ENCODE measurements at places on chromosomes 7 and 10.

GRCh38 chr7:2530071-2530987 is 10.8 kb downstream of the LFNG start:
- DNase-seq, result peak; percentile 66

GRCh38 chr7:114083166-114084001 is 164.6 kb upstream of the PPP1R3A start:
- DNase-seq, result no peak

DNA sequence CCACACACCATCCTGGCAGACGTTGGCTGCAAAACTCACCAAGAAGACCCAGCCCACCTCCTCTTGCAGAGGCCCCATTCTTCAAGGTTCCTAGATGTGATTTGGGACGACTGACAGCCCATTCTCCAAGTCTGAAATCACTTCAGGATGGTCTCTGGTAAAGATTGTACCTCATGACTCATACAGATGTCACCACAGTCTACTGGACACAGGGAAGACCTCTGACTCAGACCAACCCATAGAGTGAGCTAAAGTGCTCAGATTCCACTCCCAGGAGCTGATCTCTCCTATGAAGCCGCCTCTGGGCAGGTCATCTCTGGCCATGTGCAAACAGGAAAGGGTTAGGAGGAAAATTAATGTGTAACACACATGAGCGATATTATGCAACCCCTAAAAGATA is 102.4 kb upstream of the VWC2 start:
- no peak for DNase-seq

- DNase-seq, result no peak
These were observed 23.5 kb upstream of the VCL start for GRCh38 chr10:73974309-73974946.

DNA sequence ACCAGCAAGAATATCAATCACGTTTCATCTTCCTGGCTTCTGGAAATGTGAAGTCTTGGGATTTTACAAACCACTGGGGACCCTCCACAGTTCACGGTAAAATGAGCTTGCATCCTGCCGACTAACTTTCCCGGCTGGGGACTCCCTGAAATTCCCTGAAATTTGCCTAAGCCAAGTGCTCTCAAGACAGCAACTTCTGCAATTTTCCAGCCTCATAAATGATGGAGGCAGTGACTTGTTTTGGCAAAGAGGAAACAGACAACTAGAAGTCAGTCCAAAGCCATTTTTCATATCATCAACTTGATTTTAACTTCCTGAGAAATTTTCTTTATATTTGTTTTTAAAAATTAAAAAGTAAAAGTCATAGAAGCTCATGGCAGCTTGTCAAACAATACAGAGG is 212.3 kb downstream of the FANK1 start:
- DNase-seq, result no peak

- DNase-seq, result no peak
These were observed 43.9 kb upstream of the STRIP2 start for GRCh38 chr7:129390314-129390713.

- DNase-seq, result no peak
These were observed 149.1 kb downstream of the HERPUD2 start for GRCh38 chr7:35545831-35546230.

DNA sequence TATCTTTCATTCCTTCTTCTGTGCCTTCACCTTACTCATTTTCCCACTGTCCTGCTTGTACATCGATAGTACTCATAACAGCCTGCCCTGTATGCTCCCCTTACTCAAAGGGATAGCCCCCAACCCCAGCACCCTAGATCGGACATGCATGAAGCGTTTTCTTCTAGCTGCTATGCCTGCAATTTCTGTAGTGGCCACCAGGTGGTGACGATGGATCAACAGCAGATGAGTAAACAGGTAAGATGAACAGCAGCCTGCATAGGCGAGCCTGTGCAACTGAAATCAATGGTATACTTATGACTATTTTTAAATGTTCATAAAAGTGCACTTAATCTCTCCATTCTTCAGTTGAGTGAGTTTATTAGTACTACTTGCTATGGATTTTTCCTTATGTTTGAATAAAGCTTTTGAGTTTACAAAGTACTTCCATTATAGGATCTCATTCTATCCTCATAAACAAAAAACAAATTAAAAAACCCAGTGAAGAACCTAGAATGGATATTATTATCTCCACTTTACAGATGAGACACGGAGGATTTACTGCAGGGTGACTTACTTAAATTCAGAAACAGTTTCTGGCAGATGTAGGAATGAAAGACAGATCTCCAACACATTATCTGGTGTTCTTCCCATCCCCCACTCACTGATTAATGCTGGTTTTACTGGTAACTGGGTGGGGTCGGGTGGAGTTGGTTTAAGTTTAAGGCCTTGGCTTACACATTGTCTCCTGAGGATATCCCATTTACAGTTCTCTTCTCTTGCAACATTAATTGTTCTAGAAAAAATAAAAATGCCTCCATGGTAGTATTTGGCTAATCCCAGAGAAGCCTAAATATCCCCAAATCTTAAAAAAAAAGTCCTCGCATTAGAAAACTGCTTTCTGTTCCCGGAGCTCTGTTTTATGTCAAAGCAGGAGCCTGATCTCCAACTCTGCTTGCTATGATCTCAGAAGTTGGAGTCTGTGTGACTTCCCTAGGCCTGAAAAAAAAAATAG is 222.1 kb downstream of the GLI3 start:
- DNase-seq, result no peak

DNA sequence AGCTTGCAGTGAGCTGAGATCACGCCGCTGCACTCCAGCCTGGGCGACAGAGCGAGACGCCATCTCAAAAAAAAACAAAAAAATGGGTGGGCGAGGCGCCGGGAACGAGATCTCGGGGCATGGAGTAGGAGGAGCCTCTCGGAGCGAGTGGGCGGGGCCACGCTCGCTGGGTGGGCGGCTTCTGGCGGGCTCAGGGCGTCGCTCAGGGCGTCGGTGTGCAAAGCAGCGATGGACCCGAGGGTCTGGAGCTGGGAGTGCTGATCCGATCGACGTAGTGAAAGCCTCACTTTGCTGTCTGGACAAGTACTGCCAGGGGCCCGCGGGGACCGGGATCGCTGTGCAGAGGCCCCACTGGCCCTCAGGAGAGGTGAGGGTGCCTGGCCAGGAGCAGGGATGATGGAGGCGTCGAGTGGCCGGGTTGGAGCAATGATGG is 22.6 kb upstream of the AMZ1 start:
- no peak for DNase-seq

GRCh38 chr10:75956624-75957023 is 525.2 kb downstream of the LRMDA start:
- DNase-seq, result no peak

DNA sequence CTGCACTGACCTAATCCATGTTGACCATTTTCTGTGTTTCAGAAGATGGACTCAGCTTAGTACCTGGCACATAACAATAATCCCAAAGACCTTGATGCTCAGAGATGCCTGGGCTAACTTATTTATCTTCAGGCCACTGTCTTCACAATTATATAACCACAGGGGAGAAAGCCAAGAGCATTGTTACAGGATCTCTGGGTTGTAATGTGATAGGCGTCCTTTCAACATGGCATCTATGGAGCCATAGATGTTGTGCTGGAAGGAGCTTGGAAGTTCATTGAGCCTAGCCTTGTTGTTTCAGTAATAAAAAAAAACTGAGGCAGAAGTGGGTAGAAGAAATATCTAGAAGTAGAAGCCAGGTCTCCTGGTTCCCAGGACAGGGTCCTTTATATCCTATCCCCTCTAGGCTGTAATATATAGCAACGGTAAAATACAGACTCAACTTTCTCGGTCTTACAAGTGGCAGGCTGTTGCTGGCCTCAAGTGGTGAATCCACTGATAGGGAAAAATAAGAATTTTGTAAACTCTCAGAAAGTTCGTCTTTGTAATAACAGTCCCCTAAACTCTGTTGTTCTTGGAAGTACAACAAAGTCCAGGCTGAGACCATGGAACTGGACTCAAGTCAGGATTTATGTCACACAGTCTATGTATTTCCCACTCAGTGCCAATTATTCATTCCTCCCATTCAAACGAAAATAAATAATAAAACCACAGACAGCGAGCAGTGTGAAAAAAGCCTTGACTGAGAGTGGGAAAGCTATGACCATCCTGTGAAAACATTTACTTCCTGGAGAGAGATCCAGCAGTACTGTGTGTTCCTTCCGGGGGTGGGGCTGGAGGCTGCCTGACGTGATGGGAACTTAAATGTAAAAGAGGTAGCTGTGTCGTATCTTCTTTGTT is 277.6 kb downstream of the REEP3 start:
- DNase-seq, result no peak

DNA sequence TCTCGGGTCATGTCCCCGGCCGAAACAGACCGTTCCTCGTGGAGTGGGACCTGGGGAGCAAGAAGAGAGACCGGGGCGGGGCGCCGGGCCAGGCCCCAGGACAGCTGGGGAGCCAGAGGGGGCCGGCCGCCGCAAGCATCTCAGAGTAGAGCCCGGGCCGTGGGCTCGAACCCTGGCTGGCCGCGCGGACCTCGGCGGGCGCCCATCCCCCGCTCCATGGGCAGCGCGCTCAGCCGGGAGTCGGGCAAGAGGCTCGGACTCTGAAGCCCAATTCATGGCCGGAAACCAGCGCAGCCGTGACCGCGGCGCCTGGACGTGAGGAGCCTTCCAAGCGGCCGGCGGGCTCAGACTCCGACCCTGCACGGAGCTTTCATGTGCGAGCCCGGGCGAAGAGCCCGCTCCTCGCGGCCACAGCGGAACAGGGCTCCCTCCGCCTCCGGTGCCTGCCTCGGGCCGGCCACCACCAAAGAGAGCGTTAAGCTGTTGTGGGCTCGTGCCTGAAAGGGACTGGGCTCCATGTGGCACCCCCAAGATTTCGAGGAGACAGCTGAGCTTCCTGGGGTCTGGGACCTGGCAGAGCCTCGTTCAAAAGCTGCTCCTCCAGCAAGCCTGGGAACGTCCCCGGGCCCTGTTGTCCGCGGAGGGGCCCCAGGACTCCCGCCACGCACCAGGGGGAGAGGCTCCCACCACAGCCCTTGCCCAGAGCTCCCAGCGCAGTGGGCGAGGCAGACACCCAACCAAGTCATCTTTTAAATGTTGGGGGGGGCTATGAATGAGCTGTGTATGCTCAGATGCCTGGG is 757 bp upstream of the GRID1 start:
- no peak for DNase-seq

- DNase-seq, result no peak
These were observed 72.8 kb downstream of the PODXL start for GRCh38 chr7:131483586-131483985.

DNA sequence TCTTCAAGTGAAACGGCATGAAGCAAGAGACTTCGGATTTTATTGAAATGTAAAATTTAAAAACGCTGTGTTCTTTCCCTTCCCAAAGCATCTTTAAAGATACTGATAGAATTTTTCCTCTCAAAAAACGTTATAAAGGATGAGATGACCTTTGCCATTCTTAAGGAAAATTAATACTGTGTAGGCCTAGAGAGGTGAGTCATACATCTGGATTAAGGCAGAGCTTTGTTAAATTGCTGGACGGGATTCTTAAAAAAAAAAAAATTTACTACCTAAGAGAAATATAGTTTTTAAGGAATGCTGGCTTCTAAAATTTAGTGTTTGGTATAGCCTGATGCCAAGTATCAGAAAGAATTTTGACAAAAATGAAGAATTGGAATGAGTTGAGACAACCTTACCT is 6.3 kb upstream of the HBP1 start:
- DNase-seq, result no peak

DNA sequence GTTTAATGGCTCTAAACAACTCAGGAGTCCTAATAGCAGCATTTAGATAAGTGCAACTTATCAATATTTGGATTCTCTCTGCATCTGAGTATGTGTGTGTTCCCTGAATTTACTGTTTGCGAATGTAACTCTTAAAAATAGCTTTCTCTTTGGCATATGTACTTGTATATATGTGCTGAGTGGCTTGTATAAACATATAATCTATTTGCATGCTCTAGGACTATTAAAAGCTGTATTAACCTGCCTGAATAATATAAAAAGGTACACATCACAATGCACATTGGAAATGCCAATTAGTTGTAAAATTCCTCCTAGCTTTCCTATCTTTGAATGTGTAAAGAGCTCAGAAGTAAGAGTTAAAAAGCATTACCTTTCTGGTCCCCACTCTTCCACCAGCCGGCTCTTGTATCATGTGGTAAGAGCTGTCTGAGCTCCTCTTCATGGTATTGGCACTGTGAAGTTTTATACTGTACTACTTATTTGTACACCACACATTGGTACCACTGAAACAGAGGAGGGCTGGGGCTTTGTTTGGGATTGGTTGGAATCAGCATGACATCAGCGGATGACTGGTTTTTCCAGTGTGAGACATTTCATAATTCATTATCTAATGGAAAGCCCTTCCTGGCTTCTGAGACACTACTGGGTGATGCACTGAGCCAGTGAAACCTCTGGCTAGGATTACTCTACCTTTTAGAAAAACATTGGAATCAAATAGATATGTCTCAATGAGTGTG is at the start of gene INHBA:
Gene INHBA, minus strand, starts transcription at position 456 of the 737 bp plus-strand sequence. CDS start 2,716 bp downstream, outside the sequence.
- DNase-seq, result no peak

DNA sequence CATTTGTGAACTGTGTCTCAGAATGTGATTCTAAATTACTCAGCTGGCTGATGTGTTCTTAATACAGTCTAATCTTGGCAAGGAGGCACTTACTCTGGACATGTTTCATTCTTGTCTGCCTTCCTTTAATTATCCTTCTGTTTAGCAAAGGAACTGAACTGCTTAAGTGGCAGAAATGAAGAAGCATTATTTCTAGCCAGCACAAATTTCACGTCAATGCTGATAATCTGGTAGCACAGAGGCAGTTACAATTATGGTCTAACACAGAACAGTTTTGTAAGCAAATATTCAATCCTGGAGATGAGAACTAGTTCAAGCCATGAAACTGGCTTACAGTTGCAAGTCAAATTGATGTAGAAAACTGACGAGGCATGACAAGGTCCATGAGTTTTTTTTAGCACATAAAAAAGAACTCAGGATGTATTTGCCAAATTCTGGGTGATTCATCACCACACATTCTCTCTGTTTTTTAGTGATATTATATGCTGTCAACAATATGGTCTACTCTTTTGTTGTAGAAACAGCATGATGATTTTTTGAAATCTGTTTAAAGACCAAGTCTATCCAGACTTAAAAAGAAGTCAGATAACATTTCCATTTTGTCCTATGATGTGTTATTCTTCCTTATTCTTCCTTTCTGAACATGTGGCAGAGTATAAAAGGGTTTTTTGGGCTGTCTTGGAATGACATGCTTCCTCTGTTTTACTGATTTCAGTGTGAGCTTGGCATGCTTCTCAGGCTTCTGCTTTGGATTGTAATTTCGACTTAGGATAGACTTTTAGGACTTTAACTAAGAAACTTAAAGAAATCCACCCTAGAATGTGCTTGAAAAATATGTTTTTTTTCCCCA is 154.8 kb downstream of the DNAJB9 start:
- DNase-seq, result no peak

DNA sequence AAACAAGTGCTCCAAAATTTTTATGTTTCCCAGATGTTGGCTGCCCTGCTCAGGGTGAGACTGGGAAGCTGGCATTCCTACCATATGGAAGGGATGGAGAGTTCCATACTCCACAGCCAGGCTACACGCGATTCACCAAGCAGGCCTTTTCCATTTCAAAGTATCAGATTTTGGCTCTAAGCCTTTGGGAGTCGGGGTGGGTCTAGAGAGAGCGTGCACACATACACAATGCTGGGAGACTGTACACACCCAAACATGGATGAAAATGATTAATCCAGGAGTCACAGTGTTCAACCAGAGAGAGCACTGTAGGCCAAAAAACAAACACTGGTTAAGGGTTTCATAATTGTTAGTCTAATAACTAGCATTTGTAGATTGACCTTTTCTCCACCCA is 295.0 kb downstream of the BICC1 start:
- no peak for DNase-seq

- DNase-seq, result no peak
These were observed 131.9 kb downstream of the TMEM26 start for GRCh38 chr10:61321041-61321857.

Measured in stimulated activated CD8-positive, alpha-beta memory T cell treated with anti-CD3 and anti-CD28 coated beads, Interleukin-7, amount 100 ng/mL, for 4 hours (primary cell).